ENCODE measurements at places on chromosomes 4 and X.

DNA sequence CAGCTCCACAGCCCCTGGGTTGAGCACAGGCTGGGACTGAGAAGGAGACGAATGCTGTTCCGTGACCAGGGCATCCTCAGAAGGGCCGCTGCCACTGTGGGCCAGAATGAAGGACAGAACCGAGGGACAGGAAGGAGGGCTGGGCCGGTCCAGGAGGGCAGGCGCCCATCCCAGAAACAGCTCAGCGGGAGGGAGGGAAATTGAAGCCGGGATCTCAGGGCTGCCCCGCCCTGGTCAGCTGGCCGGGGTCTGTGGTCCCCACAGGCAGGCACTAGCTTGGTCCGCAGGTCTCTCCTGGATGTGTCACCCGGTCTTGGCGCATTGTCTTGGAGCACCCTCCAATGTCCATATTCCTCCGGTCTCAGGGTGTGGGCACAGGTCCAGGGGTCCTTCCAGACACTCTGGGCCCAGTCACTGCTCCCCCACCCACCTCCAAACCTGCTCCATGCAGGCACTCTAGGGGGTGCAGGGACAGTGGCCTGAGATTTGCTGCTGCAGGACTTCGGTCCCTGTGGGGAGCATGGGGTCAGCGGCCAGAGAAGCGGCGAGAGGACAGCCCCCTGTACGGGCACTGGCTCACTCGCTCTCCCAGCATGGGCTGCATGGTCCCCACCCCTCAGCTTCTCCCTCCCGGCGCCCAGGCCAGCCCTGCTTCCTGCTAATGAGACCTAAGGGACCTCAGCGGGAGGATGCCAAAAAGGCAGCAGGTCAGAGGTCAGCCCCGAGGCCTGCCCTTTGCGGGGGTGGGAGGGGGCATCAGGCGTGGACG is 23.9 kb upstream of the MXD4 start:
- no peak for DNase-seq

- DNase-seq, result no peak
Observed at GRCh38 chrX:29834311-29834710, 381.1 kb upstream of the MAGEB2 start.

- no peak for DNase-seq
Observed at GRCh38 chr4:176156656-176157055, 38.7 kb downstream of the SPATA4 start.

DNA sequence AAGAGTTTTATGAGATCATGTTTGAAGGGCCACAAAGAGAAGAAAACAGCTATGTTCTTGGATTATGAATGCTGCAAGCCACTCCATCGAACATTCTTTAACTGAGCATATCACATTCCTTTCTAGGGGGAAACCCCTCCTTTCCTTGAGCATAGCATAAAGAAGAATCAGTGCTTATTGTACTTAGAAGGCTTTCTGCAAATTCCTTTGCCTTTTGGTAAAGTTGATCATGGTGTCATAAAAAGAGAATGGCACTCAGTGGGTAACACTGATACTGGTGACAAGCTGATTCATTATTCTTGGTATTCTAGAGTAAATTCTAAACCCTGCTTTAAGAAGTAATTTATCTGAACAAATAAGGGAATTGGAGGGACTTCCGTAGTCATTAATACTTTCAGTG is 88.5 kb upstream of the GPR34 start:
- DNase-seq, result no peak

- DNase-seq, result no peak
Observed at GRCh38 chrX:12197030-12197429, 58.8 kb downstream of the FRMPD4 start.
